Ovary (tissue), 10 donors: ENCODE measurements at places on chromosomes 3 and 15. TPM values are rescaled to one million over a fixed set of nuclear protein-coding genes. Genes with fewer than 3 reads are reported as not detected.

DNA sequence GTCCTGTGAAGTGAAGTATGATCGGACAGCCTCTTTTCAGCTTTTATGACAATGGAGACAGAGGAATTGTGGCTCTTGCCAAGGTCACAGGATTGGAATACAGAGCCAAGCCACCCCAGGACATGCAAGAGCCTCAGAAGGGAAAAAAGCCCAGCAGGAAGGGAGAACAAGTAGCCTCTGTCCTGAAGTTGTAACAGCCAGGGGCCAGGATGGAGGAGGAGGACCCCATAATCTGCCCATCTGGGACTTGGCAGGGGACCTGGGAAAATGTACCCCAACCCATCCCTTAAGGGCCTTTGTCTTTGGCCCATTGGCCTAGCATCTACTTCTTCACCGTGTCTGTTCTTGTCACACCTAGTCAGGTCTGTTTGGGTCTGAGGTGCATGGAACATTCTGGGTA is 60.4 kb upstream of the POLG start:
- no peak for DNase-seq

DNA sequence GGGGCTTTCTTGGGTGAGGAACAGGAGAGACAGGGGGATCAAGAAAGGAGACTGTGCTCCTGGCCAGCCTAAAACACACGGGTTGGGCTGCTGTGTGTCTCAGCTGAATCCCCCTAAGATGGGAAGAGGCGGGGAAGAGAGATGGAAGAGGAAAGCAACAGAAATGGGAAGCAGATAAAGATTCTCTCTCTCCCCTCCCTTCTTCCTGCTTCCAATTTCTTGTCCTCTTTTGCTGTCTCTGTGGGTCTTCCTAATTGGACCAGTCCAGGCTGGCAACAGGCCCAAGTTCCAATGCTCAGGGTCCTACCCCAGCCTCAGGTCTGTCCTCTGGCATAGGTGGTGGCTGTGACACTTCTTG is 7.1 kb downstream of the ISLR2 start:
- no peak for DNase-seq

DNA sequence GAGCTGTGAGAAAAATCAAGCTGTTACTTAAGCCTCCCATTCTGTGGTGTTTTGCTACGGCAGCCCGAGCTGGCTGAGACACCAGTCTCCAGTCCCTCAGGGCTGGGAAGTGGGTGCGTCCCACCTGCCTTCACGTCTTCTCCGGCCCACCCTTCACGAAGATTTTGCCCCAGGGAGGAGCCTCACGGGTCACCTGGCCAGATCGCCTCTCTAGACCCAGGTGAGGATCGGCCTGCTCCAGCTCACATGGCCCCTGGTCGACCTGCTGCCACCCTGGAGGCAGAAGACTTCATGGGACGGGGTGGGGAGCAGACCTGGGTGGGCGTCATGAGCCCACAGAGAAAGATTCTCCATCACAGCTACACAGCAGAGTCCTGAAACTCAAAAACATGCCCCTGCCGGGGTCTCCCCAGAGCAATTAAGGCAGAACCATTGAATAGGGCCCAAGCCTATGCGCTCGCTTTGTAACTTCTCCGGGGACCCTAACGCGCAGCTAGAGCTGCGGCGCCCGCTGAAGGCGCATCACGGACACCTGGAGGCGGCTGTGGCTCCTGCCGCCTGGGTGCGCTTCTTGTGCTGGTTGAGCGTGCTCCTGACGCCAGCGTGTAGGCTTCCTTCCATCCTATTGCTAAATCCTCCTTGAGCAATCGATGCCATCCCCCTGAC is 92.6 kb upstream of the ALDH1A3 start:
- no peak for DNase-seq

- DNase-seq = no peak
These were observed 70.7 kb downstream of the WNT5A start for GRCh38 chr3:55416331-55416821.

The GPR27 gene
- total RNA-seq = 3.7 TPM

The SERPINI2 gene
- total RNA-seq = not detected

The COL6A5 gene
- not detected for total RNA-seq

The SENP2 gene
- total RNA-seq = 43.5 TPM

- DNase-seq = peak; percentile 56
These were observed 52.3 kb downstream of the PGPEP1L start for GRCh38 chr15:98955331-98955730.

- no peak for DNase-seq
These were observed 29.3 kb upstream of the DLG1 start for GRCh38 chr3:197327701-197328100.

The TGM5 gene
- total RNA-seq = not detected

- peak; percentile 96 for DNase-seq
These were observed at the start of gene TARS3 for GRCh38 chr15:101723874-101724674. Gene TARS3 (minus strand): TSS chr15:101724473. CDS start chr15:101724387, 86 bp downstream.

DNA sequence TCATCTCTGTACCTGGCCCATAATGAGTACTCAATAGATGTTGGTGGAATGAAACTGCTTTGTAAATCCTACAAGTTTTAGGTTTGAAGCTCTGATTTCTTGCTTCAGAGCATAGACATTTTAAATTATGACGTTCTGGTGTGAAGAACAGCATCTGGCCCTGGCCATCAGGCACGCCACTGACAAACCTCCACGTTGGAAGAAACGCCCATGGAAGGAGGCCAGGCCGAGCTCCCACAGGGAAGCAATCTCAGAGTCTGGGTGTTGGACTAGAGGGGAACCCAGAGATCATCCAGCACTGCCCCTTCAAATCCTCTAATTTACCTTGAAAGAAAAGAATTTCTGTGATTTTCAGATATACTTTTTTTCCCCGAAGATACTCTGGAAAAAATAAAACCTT is 328.1 kb upstream of the RGMA start:
- no peak for DNase-seq

- no peak for DNase-seq
These were observed 464.1 kb upstream of the CBLB start for GRCh38 chr3:106332884-106333283.

DNA sequence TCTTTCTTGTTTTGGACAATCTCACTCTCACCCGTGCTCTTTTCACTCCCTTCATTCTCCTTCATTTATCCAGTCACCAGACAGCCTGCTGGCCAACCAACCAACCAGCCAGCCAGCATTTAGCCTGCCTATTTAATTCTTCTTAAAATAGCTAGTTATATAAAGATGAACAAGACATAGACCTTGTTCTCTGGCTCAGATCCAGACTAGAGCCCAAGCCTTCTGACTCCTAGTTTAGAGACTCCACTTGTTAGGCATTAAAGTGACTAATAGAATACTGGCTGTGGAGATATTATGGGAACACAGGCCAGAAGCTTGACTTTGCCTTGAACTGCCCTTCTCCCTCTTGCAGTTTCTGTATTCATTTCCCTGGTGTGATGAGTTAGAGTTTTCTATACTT is 215.3 kb upstream of the THRB start:
- DNase-seq = no peak

The SLC22A13 gene
- total RNA-seq = 0.12 TPM

- DNase-seq = no peak
These were observed 44.0 kb upstream of the ETV5 start for GRCh38 chr3:186152889-186153292.

- DNase-seq = no peak
These were observed at the start of gene PTX3 for GRCh38 chr3:157436583-157437291. Gene PTX3 (plus strand): TSS chr3:157436850. CDS start chr3:157436934, 84 bp downstream.

The ACTC1 gene
- total RNA-seq = 0.78 TPM

GRCh38 chr3:133171831-133172230 is 133.6 kb downstream of the TMEM108 start:
- DNase-seq = no peak

- no peak for DNase-seq
These were observed 7.0 kb upstream of the THBS1 start for GRCh38 chr15:39573844-39574243.

DNA sequence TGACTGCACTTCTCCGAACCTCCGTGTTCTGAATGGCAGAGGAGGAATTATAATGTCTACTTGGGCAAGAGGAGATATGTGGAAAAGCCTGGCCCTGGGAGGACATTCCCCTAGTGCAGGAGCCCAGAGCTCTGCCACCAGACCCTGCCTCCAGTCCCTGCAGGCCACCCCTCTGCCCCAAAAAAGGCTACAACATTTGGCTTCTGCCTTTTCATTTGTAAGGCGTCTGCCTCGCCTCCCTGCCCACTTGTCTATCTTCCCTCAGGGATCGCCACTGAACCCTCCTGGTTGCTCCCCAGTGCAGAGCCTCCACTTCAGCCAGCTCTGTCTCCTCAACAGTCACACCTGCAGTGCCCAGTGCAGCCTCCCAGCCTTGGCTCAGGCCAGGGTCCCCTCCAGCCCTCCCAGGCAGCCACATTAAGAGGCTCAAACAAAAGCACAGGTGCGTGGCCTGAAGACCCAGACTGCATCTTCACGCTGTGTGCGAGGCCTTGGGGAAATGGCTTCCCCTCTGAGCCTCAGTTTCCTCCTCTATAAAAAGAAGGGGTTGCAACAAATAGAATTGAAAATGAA is 125.9 kb upstream of the SMAD3 start:
- DNase-seq = no peak

GRCh38 chr3:49683162-49683561 is 6.1 kb downstream of the MST1 start:
- DNase-seq = no peak

The THRB gene
- total RNA-seq = 2.5 TPM

GRCh38 chr3:170397685-170398084 is 21.0 kb upstream of the CLDN11 start:
- DNase-seq = no peak

GRCh38 chr15:41655716-41656115 is 4.5 kb upstream of the MGA start:
- DNase-seq = no peak

GRCh38 chr15:71078506-71079207 is 36.6 kb upstream of the THSD4 start:
- DNase-seq = no peak

The ASB14 gene
- not detected for total RNA-seq

The TMEM44 gene
- 4.6 TPM for total RNA-seq

DNA sequence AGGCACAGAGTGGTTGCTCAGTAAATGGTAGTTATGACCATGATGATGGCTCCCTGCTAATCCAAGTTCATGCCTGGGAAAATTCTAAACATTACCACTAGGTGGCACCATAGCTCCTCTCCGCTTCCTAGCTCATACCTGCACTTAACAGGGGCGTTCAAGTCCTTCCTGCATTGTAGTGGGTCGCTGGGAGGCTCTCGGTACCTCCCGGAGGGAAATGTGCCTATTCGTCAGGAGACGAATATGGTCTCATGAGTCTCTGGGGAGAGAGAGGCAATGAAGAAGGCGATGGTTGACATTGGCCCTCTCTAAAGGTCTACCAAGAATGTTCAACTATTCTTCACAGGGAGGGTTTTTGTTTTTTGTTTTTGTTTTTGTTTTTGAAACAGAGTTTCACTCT is 10.9 kb downstream of the MESP1 start:
- DNase-seq = peak; percentile 50

- DNase-seq = peak; percentile 80
These were observed at the start of gene ANKDD1A for GRCh38 chr15:64911311-64912186. Gene ANKDD1A (plus strand): TSS chr15:64911902. CDS start chr15:64911931, 29 bp downstream.

The ATP13A4 gene
- total RNA-seq = 2.4 TPM

DNA sequence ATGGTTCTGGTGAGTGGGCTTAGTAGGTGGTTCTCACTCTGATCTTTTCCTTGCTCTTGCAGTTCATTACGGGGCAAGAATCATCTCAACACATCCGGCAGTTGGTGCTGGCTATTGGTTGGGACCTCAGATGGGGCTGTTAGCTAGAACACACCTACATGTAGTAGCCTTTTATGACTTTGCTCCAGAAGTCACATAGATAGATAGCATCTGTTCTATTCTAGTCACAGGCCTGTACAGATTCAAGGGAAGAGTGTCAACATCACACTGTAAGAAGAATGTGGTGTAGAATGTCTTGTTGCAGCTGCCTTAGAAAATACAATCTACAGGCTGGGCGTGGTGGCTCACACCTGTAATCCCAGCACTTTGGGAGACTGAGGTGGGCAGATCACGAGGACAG is 15.1 kb downstream of the RAB5A start:
- no peak for DNase-seq

DNA sequence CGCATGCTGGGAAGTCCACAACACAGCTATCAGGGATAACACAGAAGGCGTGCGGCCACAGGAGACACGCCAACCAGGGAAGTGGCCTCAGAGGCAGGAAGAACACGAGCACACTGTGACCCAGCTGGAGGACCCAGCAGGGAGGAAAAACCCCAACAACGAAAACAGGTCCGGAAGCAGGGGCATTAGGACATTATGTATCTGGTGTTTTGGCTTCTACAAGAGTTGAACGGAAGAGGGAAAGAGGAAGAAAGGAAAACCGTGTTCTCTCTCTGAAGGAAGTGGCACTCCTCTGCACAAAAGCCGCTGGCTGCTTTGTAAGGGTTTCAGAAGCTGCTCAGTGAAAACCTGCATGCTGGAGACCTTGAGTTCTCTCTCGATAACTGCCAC is 61.8 kb downstream of the HACD2 start:
- no peak for DNase-seq

- DNase-seq = no peak
These were observed 18.2 kb upstream of the CLDN16 start for GRCh38 chr3:190369668-190370295.

GRCh38 chr15:88255087-88255483 is 1.5 kb downstream of the NTRK3 start:
- DNase-seq = no peak

DNA sequence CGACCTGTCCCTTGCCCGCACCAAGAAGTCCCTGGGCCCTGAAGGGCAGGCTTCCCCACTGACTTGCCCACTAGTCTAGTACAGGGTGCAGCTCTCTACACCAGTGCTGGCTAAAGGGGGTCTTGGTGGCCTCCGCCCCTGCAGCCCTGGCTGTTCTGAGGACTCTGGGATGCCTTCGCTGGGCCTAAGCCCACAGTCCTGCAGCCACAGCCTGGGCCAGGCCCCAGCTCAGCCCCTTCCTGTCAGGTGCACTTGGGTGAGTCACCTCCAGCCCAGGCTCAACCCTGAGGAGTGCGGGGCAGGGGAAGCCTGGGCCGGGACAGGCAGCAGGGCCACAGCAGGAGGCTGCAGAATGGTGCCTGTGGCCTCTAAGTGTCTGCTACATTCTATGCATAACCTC is 971 bp downstream of the C3orf22 start:
- no peak for DNase-seq

GRCh38 chr3:154113609-154114008 is 7.6 kb upstream of the ARHGEF26 start:
- no peak for DNase-seq

The DNASE1L3 gene
- total RNA-seq = 0.61 TPM

DNA sequence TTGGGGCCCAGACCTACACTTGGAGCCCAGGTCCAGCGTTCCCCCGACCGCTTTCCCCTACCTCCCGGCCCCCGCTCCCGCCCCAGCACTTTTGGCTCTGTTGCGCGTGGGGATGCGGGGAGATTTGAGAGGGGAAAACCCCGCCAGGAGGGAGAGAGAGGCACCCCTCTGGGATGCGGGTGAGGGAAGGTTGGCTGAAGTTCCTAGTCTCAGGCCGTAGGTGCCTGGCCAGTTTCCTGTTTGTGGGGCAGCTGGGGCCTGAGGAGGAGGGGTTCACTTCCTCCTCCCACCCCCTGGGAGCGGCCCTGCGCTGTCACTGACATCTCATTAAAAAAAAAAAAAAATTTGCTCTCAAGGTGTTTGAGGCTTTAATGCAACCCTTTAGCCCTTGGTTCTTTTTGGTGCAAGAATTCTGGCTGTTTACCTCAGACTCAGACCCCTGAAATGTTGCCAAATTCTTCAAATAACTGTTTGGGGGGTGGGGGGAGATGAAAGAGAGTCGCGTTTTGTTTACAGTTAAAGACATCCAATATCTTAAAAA is 2.6 kb downstream of the FAM43A start:
- peak; percentile 37 for DNase-seq

The CLDN11 gene
- 79.5 TPM for total RNA-seq

The LRRC2 gene
- 9.3 TPM for total RNA-seq

GRCh38 chr3:40951636-40952035 is 247.7 kb upstream of the CTNNB1 start:
- no peak for DNase-seq

GRCh38 chr3:106816838-106817237 is 560.4 kb upstream of the CCDC54 start:
- no peak for DNase-seq

The CLSTN2 gene
- 116 TPM for total RNA-seq

The TNNC1 gene
- total RNA-seq = 0.31 TPM
